ENCODE measurements at places on chromosomes 5 and 9. TPM values are rescaled to one million over a fixed set of nuclear protein-coding genes. Genes with fewer than 3 reads are reported as not detected.

DNA sequence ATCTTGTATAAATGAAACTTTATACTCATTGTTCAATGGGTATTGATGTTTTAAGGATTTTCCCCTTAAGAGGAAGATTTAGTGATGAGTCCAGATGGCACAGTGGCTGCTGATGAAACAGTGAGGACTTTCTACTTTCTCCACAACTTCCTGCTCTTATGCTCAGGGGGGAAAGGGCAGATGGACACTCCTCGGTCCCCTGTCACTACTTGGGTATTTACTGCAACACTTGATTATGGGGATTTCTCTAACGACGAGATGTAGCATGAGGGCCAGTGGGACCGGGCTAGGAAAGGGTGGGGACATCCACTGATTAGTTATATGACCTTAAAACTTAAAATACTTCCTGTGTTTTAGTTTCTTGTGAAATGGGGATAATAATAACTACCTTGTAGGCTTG, 146.1 kb upstream of the HMHB1 start:
- no peak for DNase-seq
- H3K4me1 ChIP-seq: no peaks in the 10 kb centered on the region
- no peak overlapping the region for H3K27ac ChIP-seq
- peaks cover 3% of the 10 kb centered on the region for H3K27me3 ChIP-seq
- H3K36me3 ChIP-seq: no peaks in the 10 kb centered on the region

- H3K4me1 ChIP-seq: no peaks in the 10 kb centered on the region
- peaks cover 13% of the 10 kb centered on the region for H3K36me3 ChIP-seq
- H3K27ac ChIP-seq: no peak overlapping the region
- no peak overlapping the region for H3K4me3 ChIP-seq
- DNase-seq: no peak
Observed at GRCh38 chr9:95086564-95086955, 230.9 kb downstream of the FANCC start.

DNA sequence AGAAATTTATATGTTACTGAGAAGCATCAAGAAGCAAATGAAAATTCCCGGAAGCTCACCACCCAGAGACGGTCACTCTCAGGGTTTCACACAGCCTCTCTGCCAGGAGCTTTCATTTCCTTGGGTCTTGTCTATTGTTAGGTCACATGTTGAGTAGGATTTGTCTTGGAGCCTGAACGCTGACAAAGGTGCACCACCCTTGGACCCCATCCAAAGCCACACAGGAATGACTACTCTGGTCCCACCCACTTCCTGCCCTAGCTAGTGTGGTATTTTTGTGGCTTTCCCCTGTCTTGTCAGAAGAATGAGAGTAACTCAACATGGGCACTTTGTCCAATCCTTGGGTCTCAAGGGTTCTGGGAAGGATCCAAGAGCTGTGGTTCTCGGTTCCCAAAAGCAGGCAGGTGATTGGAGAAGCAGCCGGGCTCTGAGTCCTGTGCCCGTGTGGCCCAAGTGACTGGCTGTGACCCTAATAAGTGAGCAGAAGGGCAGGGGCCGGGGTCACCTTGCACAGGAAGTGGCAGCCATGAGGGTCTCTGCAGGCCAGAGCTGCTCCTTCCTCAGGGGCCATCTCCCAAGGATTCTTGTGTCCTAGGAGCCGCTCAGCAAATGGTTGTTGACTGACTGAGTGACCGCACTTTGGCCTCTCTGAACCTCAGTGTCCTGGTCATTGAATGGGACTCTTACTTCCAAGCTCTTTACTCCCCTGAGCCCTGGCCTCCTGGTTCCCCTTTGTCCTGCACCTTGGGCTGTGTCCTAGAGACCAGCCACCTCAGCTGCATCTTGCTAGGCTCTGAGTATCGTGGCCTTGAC, 6.9 kb downstream of the FGD3 start:
- no peaks in the 10 kb centered on the region for H3K36me3 ChIP-seq
- H3K27me3 ChIP-seq: peaks cover 3% of the 10 kb centered on the region
- peak overlapping the region; percentile 85 for H3K27ac ChIP-seq

- H3K4me1 ChIP-seq: peaks cover 17% of the 10 kb centered on the region
- no peaks in the 10 kb centered on the region for H3K36me3 ChIP-seq
- no peaks in the 10 kb centered on the region for H3K27me3 ChIP-seq
- H3K4me3 ChIP-seq: no peak overlapping the region
- no peak overlapping the region for H3K27ac ChIP-seq
- peak; percentile 10 for DNase-seq
Observed at GRCh38 chr9:94783102-94783682, 56.7 kb downstream of the AOPEP start.

GRCh38 chr5:96322865-96323264, 110.2 kb downstream of the PCSK1 start:
- no peak for DNase-seq
- no peak overlapping the region for H3K4me3 ChIP-seq
- no peaks in the 10 kb centered on the region for H3K36me3 ChIP-seq

GRCh38 chr5:125584140-125584520, 837.7 kb upstream of the ZNF608 start:
- no peak overlapping the region for H3K4me3 ChIP-seq

- H3K4me1 ChIP-seq: peaks cover 66% of the 10 kb centered on the region
- H3K27me3 ChIP-seq: no peaks in the 10 kb centered on the region
- H3K36me3 ChIP-seq: peaks cover 11% of the 10 kb centered on the region
- H3K27ac ChIP-seq: peak overlapping the region; percentile 86
- H3K4me3 ChIP-seq: peak overlapping the region; percentile 27
- peak; percentile 35 for DNase-seq
Observed at GRCh38 chr5:142783601-142784341, 13.6 kb downstream of the ARHGAP26 start.

- DNase-seq: no peak
- H3K27me3 ChIP-seq: no peaks in the 10 kb centered on the region
- no peak overlapping the region for H3K4me3 ChIP-seq
- H3K27ac ChIP-seq: no peak overlapping the region
- H3K36me3 ChIP-seq: peaks cover 9% of the 10 kb centered on the region
Observed at GRCh38 chr5:134949316-134949715, 18.4 kb upstream of the CATSPER3 start.

DNA sequence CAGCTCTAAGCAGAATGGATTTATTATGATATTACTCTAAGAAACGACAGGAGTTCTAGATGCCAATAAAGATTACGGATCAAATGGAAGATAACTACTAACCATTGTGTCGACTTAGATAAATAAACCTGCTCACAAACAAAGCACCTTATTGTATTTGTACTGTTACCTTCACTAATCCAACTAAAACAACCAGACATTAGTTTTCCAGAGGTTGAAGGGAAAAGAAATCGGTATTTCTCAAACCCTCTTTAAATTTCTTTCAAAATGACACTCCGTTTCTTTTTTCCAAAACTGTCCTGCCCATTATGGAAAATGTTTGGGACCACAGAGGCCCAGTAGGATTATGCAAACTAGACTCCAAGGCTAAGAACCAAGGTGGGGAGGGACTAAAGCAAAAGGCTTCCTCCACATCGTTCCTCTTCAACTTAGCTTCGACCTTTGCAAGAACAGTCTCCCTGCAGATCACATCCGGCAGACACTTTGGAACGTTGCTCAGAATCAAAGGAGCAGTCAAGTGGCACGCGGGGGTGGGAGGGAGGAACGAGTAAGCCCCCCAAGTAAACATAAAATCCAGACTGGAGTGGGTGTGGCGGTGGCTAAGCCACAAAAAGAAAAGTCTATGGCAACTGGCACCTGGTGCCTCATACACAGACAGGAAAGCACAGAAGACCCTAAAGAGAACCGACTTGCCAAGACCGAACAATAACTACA, 2.7 kb downstream of the MLLT3 start:
- H3K4me3 ChIP-seq: peak overlapping the region; percentile 77
- no peaks in the 10 kb centered on the region for H3K27me3 ChIP-seq
- peaks cover 35% of the 10 kb centered on the region for H3K36me3 ChIP-seq

DNA sequence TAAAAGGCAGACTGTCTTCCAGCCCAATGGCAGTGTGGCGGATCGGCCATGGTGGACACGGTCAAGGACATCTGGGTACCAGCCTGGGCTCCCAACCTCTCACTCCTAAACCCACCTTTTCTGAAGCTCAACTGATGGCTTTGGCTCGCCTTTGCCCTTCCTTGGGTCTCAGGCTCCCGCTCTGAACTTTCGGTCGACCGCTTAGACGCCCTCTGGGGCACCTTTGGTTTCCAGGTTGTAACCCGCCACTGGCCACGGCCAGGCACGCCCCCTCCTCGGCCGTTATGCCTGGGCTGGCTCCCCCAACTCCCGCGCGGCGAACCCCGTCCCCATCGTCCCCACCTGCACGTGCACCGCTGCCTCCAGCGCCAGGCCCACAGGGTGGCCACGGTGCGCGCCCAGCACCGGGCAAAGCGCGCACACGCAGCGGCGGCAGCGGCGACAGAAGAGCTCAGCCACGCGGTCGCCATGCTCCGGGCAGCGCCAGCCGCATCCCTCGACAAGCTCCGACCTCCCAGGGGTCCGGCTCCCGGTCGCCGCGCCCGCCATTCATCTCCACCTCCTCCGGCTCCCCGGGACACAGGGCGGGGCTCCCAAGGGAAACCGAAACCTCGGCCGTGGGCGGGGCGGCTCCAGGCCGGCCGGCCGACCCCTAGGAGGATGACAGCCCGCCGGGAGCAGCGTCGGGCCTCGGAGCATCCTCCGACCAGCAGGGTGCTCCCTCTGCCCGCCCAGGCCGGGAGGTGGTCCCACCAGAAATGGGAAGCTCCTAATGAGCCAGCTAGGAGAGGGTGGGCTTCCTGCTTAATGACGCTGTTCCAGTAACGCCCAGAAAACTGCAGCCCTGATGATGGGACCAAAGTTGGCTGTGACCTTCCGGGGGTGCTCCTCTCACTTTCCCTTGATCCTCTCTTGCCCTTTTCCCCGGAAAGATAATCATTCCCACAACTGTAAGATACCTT, at the start of gene TRIM14:
TRIM14 (minus strand) TSS at position 583 of the 962 bp plus-strand sequence; CDS start at position 549, 34 bp downstream.
- H3K36me3 ChIP-seq: peaks cover 24% of the 10 kb centered on the region
- DNase-seq: peak; percentile 64
- H3K27ac ChIP-seq: peak within 1 kb of the TSS; percentile 92
- H3K4me1 ChIP-seq: peaks cover 37% of the 10 kb centered on the region
- no peaks in the 10 kb centered on the region for H3K27me3 ChIP-seq

- no peak overlapping the region for H3K4me3 ChIP-seq
- no peaks in the 10 kb centered on the region for H3K36me3 ChIP-seq
- no peaks in the 10 kb centered on the region for H3K27me3 ChIP-seq
- DNase-seq: no peak
Observed at GRCh38 chr9:115671963-115672305, 481.7 kb upstream of the PAPPA start.

DNA sequence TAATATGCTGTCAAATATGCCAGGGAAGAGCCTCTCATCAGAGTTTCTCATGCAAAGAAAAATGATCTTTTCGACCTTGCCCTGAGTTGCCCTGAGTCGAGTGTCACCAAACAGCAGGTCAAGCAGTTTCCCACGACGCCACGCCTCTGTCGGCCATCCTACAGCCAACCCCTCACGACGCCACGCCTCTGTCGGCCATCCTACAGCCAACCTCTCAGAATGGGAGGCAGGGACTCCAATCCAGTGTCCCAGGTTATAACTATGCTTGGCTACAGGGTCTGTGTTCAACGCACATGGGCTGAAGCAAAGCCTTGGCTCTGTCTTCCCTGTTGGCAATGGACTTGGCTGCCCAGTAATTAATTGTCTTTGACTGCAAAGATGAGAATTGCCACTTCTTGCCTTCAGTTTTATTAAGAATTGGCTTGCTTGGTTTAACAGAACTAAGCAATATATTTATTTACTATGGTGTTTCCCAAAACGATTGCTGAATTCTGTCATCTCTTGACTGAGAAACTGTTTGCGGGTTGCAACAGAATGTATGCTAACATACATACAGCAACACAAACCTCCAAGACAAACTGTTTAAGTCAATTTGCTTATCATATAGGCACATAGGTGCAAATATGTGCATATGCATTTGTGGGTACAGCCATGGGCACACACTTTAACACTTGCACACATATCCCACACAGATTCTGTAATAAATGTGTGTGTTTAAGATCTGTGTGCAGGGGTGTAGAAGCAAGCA, 352.9 kb downstream of the GLIS3 start:
- DNase-seq: no peak
- peaks cover 8% of the 10 kb centered on the region for H3K27me3 ChIP-seq
- H3K4me3 ChIP-seq: no peak overlapping the region
- peaks cover 4% of the 10 kb centered on the region for H3K4me1 ChIP-seq
- H3K36me3 ChIP-seq: no peaks in the 10 kb centered on the region

- DNase-seq: no peak
- H3K36me3 ChIP-seq: no peaks in the 10 kb centered on the region
Observed at GRCh38 chr5:104370523-104370922, 807.9 kb upstream of the NUDT12 start.

GRCh38 chr9:126198854-126199253, 127.8 kb upstream of the MVB12B start:
- no peak overlapping the region for H3K27ac ChIP-seq
- no peak overlapping the region for H3K4me3 ChIP-seq
- DNase-seq: no peak
- H3K36me3 ChIP-seq: no peaks in the 10 kb centered on the region

- no peak for DNase-seq
- no peak overlapping the region for H3K27ac ChIP-seq
- no peak overlapping the region for H3K4me3 ChIP-seq
- H3K4me1 ChIP-seq: peaks cover 8% of the 10 kb centered on the region
Observed at GRCh38 chr5:59798862-59799667, 94.5 kb downstream of the PDE4D start.

GRCh38 chr5:179324760-179325295, 20.4 kb downstream of the ADAMTS2 start:
- H3K27me3 ChIP-seq: no peaks in the 10 kb centered on the region
- no peaks in the 10 kb centered on the region for H3K36me3 ChIP-seq
- no peak for DNase-seq
- H3K4me1 ChIP-seq: no peaks in the 10 kb centered on the region

DNA sequence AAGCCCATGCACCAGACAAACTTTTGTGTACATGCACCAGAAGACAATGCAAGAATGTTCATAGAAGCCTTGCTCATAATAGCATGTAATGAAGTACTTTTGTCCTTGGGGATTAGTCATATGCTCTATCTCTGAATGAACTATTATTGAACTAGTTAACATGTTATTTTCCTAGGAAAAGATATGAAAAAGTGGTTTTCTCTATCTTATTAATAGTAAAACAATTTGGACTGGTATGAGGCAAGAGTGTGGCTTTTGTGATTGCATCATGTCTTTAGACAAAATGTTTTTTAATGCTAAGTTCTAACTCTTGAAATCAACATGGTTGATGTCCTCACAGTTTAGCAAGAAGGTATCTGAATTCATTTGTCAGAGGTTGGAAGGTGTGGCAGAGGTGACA, 55.7 kb upstream of the SPDL1 start:
- peaks cover 3% of the 10 kb centered on the region for H3K27me3 ChIP-seq
- no peaks in the 10 kb centered on the region for H3K36me3 ChIP-seq
- no peak overlapping the region for H3K27ac ChIP-seq
- no peak for DNase-seq

ERGIC1 gene
- 53.1 TPM for total RNA-seq

MEF2C gene
- total RNA-seq: 0.25 TPM

FAM163B gene
- not detected for total RNA-seq

ELOVL7 gene
- 0.68 TPM for total RNA-seq

OBP2B gene
- not detected for total RNA-seq

PPP3R2 gene
- total RNA-seq: not detected

SPINK6 gene
- total RNA-seq: not detected

PAEP gene
- total RNA-seq: not detected

Measured in activated T-helper 2 cell treated with anti-CD3 and anti-CD28 coated beads, Interferon-gamma antibody, Interleukin-2, Interleukin-4, amounts not matched to agents 10 μg/mL and 5 μg/mL and 100 μg/mL, durations not matched to agents 14 hours and 24 hours and 36 hours (primary cell).